Coronary artery (tissue), 2 donors: ENCODE measurements at places on chromosomes 12 and 14.

GRCh38 chr14:94897561-94897960 lies 127.6 kb upstream of the GSC start:
- DNase-seq, result no peak

GRCh38 chr14:61435563-61436337 lies 114.4 kb downstream of the PRKCH start:
- DNase-seq, result no peak

GRCh38 chr12:107730618-107731341 lies 30.2 kb downstream of the PRDM4 start:
- DNase-seq, result no peak

- DNase-seq, result no peak
Observed at GRCh38 chr12:109291521-109292341, 17.4 kb downstream of the FOXN4 start.

GRCh38 chr12:110279566-110280375 lies 1.3 kb upstream of the ATP2A2 start:
- peak; percentile 49 for DNase-seq

- no peak for DNase-seq
Observed at GRCh38 chr12:88854260-88854659, 274.0 kb upstream of the KITLG start.

- DNase-seq, result no peak
Observed at GRCh38 chr14:103104654-103105452, 10.3 kb downstream of the EXOC3L4 start.

DNA sequence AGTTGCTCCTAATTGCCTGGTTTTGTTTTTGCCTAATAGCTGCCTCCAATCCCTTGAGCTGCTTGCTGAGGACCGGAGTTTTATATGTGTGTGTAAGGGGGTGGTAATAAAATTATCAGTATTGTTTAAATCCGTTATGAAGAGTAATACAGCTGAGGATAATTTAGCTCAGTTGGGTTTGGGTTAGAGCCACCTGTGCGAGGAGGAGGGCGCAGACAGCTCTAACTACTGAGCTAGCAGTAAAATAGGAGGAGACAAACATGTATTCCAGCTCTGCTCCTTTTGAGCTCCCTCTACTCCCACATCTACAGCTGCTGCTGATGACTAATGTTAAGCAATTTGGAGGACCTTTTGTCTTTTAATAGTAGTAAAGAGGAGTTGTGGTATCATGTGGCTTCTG lies 61.5 kb downstream of the SPATS2 start:
- no peak for DNase-seq

GRCh38 chr12:79747274-79747673 lies 56.5 kb upstream of the PAWR start:
- DNase-seq, result no peak

- no peak for DNase-seq
Observed at GRCh38 chr14:69077841-69078240, 75.1 kb downstream of the DCAF5 start.

GRCh38 chr14:100082723-100083122 lies 17.5 kb downstream of the EVL start:
- DNase-seq, result no peak

DNA sequence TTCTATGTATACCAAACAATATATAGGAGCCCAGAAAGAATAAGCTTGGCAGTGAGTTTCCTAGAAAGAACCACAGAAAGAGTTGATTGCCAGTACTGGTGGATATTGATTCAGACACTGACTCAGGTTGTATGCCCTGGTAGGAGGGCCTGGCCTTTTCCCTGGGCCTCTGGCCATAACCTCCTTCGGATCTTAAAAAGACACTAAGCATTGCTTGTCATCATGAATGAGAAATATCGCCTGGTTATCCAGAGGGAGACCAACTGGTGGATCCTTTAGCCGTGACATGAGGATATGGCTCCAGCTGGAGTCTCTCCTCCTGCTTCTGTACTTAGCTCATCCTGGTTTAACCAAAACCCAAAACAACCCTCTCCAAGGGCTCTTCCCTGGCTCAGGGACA lies 231.5 kb downstream of the MSRB3 start:
- no peak for DNase-seq

DNA sequence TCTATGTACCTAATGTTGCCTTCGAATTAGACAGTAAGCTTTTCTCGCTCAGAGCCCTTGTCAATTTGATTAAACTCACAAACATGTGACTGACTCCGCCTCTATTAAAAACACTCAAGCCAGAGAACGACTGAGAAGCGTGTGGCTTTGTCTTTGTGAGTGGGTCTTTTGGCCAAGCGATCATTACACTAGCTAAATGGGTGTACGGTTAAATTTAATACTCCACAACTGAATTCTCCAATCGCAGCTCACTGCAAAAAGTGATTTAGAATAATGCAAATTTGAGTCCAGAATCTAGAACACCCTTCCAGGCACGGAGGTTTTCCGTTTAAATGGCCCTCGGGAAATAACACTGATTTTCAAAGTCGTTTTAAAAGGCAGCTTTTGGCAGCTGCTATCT lies 253.7 kb downstream of the EFCAB11 start:
- no peak for DNase-seq

DNA sequence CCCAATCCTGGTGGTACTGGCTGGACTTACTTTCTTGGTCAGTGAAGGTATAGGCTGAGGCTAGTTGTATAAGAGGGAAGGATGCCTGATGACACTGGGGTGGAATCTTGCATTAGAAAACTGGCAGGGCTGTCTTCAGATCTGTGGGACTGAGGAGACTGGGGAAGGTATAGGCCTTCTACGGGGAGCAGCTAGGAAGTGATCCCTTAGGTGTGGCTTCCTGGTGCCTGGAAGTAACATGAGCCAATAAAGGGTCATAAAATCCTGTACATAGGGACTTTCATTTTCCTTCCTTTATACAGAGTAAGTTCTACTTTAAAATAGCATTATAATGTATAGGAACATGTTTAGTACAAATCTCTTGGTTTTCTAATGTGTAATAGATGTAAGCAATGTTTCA lies 716.8 kb downstream of the LRFN5 start:
- DNase-seq, result no peak

GRCh38 chr12:89067421-89068187 lies 284.7 kb downstream of the DUSP6 start:
- DNase-seq, result no peak

- DNase-seq, result no peak
Observed at GRCh38 chr14:32366986-32367385, 37.9 kb downstream of the AKAP6 start.

DNA sequence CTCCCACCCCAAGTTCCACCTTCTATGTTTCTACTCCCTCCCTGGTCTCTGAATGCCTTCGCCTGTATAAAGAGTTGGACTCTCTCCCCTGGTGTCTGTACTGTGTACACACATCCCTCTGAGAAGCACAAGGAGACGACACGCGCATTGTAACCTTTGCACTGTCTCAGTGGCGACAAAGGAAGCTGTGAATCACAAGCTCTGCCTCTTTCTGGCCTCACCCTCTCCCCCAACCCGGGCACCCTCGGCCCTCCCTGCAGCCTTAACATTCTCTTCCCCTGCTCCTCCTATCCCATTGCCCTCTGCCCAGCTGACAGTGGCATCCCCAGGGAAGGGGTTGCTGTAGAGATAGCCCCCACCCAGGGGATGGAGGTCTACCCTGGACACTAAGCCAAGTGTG lies 2.5 kb upstream of the SMARCD1 start:
- no peak for DNase-seq

DNA sequence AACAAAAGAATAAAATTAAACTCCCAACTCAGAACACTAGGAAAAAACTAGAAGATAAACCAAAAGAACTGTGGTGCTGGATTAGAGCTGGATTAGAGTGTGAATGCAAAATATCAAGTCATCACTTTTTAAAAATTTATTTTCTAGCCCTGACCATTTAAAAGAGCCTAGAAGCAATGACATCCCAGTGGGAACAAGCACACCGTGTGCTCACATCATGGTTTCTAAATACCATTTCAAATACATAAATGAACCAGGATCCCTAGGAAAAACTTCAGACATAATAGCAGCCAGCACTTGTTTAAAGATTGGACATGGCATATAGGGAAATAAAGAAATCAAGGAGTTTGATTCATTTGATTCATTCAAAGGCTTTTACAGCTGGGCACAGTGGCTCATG lies 30.0 kb downstream of the KDM5A start:
- no peak for DNase-seq

- no peak for DNase-seq
Observed at GRCh38 chr12:130053651-130054069, 108.6 kb upstream of the FZD10 start.

DNA sequence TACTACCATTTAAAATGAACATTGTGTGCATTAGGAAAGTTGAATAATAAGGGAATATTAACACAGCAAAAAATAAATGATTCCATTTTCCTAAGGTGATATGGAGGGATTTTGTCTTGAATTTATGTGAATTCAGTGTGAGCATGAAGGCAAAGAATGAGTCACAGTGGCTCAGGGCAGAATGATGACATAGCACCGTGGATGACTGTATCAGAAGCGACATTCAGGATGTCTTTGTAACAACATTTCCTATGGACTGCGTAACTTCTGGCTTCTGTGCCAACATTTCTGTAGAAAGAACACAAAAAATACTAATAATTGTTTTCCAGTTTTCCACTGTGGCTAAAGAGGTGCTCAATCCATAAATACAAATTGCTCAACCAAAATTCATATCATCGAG lies 54.6 kb downstream of the TTC8 start:
- no peak for DNase-seq

DNA sequence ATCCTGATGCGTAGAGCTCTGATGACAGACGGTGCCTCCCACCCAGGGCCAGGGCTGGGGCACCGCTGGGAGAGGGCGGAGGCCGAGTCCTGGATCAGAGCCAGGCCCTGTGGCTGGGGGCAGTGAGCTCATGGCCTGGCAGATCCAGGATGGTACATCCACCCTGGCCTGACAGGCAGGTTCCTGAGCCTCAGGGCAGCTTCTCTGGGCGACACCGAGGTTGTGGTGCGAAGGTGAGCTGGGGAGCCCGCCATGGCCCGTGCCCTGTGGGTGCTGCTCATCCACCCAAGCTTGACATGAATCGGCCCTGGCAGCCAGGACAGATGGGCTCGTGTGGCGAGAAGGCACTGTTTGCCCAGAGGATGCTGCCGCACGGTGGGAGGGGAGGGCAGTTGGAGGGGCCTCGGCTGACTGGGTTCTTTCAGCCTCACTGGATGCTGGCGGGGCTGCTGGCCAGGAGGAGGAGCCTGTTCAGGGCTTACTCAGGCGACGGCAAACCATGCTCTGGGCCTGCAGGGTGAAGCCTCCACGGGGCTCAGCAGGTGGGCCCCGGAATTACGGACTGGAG lies 16.6 kb downstream of the LRTM2 start:
- DNase-seq, result no peak

DNA sequence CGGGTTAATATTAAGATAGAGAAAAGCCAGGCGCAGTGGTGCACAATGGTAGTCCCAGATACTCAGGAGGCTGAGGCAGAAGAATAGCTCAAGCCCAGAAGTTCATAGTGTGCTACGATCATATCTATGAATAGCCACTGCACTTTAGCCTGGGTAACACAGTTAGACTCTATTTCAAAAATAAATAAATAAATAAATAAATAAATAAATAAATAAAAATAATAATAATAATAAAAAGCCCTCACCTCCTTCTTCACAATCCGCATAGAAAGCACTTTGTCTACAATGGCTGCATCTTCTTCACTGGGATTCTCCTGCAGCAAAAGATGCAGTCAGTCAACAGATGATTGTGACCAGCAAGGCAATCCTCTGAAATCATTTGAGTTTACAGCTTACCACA lies 31.5 kb upstream of the SUPT16H start:
- no peak for DNase-seq

GRCh38 chr12:49776413-49776812 lies 35.1 kb downstream of the TMBIM6 start:
- DNase-seq, result no peak

DNA sequence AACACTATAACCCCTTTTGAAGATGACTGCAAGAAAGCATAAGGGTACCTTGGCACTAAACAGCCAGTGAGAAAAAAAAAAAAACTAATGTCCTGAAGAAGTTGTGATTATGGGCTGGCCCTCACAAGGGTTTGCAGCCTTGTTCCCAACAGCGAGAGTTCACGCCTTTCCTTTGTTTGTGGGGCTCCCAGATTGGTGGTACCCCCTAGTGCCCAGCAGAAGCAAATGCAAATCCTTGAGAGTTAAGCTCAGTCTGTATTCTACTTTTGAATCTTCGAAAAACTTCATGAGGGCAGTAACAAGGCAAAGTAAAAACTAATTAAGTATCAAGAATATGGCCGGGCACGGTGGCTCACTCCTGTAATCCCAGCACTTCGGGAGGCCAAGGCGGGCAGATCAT lies 238.9 kb upstream of the LMO3 start:
- DNase-seq, result no peak

- DNase-seq, result no peak
Observed at GRCh38 chr12:28032811-28033537, 60.4 kb upstream of the PTHLH start.

- no peak for DNase-seq
Observed at GRCh38 chr12:23222801-23223200, 597.8 kb downstream of the ETNK1 start.

GRCh38 chr14:37437490-37437889 lies 157.6 kb downstream of the FOXA1 start:
- no peak for DNase-seq

DNA sequence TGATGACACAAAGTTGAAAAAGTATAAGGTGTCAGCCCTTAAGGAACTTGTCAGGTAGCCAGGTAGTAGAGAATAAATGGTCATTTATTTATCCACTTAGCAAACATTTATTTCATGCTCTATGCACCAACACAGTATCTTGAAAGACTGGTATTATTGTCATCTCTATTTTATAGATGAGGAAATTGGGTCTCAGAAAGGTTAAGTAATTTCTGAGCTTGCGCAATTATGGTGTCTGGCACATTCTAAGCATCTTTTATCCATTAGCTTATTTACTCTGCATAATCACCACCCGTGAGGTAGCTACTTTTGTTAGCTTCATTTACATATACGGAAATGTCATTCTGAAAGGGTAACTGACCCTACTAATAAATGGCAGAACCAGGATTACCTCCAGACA lies 2.5 kb upstream of the UTP20 start:
- DNase-seq, result no peak

GRCh38 chr12:45431126-45431525 lies 215.2 kb downstream of the ANO6 start:
- DNase-seq, result no peak

GRCh38 chr12:13278249-13278787 lies 81.8 kb downstream of the EMP1 start:
- DNase-seq, result no peak

DNA sequence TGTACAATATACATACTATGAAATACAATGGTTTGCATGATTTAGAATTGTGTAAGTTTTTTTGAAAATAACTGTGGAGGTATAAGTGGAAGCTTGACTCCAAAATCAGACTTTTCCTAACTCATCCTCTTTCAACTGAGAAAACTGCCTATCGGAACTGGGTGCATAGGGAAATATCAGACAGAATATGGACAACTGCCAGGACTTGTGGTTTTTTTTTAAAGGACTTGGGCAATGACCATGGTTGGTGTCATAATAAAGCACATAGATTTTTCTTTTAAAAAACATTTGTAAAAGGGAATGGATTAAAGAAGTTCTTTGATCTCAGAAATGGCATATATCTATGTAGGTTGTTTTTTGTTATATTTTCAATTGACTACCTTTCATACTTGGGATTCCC lies 53.3 kb upstream of the LRRK2 start:
- no peak for DNase-seq

GRCh38 chr12:120774169-120774916 lies 48.7 kb downstream of the ACADS start:
- no peak for DNase-seq

GRCh38 chr12:79183926-79184325 lies 319.4 kb downstream of the SYT1 start:
- no peak for DNase-seq
